ENCODE measurements at places on chromosomes 11 and 22.

DNA sequence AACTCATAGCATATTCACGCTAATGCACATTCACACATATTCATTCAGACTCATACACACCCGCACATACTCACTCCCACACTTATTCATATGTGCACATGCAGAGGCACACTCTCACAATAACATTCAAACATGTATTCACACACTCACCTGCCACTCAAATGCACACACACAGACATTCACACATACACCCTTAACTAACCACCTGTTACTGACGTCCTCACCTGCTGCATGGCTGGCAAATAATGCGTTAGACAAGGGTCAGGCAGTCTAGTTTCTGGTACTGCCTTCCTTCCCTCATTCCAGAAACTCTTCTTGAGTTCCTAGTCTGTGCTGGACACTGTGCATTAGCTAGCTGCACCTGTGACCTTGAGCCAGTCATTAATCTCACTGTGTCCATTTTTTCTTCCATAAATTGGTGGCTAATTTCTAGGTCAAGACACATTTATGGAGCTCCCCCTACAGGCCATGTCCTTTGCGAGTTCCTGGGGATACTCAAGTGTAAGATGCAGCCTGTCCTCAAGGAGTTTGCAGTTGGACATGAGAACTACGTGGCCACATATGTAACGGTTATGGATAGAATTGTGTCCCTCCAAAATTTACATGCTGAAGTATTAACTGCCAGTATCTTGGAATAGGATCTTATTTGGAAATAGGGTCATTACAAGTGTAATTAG, 34.5 kb upstream of the SEZ6L start:
- DNase-seq: no peak

- no peak for DNase-seq
These were observed 9.8 kb upstream of the CARD16 start for GRCh38 chr11:105054723-105055493.

GRCh38 chr11:9028581-9028980, 24.8 kb upstream of the NRIP3 start:
- DNase-seq: no peak

DNA sequence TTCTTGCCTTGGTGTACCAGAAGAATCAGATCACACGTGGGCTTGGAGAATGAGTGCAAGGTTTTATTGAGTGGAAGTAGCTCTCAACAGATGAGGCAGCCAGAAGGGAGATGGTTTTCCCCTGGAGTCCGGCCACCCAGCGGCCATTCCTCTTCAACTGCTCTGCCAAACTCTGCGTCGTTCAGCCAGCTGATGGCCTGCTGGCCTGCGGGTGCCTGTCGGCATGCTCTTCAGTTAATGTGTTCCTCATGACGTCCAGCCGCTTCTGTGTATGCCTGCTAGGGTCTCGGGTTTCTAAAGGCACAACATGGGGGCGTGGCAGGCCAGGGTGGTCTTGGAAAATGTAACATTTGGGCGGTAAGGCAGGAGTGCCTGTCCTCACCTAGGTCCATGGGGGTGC, 487.9 kb upstream of the LRRC4C start:
- DNase-seq: no peak

- no peak for DNase-seq
These were observed 307.0 kb downstream of the AASDHPPT start for GRCh38 chr11:106384429-106384828.

- DNase-seq: no peak
These were observed 19.3 kb upstream of the ST3GAL4 start for GRCh38 chr11:126336138-126336541.

- no peak for DNase-seq
These were observed 60.8 kb downstream of the MYO7A start for GRCh38 chr11:77188633-77189491.

GRCh38 chr11:21401496-21401895, 732.1 kb downstream of the NELL1 start:
- no peak for DNase-seq

DNA sequence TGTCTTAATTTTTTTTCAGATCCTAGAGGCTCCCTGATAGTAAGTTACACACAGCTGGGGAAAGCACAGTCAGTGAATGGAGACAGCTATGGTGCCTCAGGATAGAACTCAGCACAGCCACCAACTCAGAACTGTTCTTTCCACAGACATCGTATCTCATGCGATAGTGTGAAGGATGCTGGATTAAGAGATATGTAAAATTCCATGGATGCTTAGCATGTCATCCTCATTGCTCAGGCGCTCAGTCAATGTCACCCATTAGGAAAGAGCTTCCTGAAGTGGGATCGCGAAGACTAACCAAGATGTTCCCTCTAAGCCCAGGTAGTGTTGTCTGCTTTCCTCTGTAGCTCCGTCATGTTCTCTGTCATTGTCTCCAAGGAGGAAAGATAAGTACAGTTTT, 1000.4 kb downstream of the OPCML start:
- DNase-seq: no peak

- DNase-seq: no peak
These were observed 107.8 kb downstream of the CYP2R1 start for GRCh38 chr11:14784230-14784629.

GRCh38 chr11:71212871-71213559, 39.4 kb downstream of the SHANK2 start:
- DNase-seq: peak; percentile 2

DNA sequence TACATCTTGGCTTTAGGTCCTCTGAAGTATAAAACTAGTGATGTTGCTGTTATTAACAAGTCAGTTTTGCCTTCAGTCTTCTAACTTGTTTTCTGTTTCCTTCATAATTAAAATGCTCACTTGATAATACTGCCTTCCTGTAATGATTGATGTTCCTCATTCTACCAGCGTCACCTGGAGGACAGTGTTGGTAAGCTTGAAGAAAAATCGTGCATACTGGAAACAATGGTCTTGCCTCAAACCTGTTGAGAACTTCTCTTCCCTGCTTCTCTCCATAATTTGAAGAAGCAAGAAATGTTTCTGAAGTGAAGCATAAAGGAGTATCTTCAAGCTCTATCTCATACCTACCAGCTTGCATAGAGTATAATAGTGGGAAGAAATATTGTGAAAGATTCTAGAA, 3.0 kb downstream of the YWHAH start:
- peak; percentile 62 for DNase-seq

GRCh38 chr11:48032721-48033120, 52.4 kb downstream of the PTPRJ start:
- no peak for DNase-seq

DNA sequence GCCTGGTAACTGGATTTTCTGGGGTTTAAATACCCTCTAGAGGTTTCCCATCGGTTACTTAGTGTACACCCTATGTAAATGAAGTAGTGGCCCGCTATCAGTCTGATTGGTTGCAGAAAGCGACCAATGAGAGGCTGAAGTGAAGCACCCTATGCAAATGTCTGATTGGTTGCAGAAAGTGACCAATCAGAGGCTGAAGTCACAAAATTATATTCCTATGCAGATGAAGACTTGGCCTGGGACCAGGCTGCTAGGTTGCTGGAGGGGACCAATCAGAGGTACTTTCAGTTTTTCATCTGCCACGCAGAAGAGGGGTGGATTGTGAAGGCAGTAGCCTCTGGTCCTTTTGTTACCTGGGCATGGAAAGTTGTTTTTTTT, 134.8 kb downstream of the TBC1D22A start:
- no peak for DNase-seq

GRCh38 chr22:26922806-26923205, 265.4 kb downstream of the MIAT start:
- no peak for DNase-seq

- DNase-seq: no peak
These were observed 64.2 kb upstream of the SLN start for GRCh38 chr11:107776062-107776461.

- DNase-seq: peak; percentile 21
These were observed 823 bp upstream of the MUC15 start for GRCh38 chr11:26572770-26573402.

DNA sequence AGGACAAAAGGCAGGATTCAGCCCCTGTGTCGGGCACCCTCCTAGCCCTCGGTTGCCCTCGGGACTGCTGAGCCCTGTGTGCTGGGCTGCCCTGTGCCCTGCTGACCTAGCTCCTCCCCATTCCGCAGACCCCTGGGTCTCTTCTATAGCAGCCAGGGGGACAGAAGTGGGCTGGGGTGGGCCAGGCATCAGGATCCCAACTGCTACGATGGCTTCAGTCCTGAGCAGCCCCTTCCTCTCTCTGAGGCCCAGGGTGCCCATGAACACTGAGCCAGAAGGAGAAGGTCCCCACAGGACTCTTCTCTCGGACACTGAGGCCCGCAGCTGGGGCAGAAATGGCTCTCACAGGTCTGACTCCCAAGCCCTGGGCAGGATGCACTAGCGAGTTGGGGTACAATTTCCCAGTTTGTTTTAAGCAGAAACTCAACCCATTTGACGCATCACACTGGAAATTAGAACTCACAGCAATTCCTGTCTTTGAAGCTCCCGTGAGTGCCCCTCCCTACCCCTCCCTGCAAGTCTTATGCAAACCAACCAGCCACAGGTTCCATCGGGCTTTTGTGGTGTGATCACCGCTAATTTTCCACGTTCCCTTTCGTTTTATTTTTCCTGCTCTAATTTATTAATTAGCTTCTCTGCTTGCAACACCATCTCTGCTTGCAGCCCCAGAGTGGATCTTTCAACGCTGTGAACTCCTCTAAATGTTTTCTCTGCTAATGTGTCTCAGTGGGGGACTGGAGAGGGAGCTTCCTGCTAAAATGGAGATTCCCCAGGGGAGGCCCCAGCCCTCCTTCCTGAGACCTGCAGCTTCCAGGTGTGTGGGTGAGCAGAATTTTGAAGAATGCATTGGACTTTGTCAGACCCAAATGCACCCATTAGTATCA, 56.7 kb downstream of the PHF21B start:
- DNase-seq: no peak

- DNase-seq: no peak
These were observed 72.0 kb downstream of the CYTH4 start for GRCh38 chr22:37354261-37354660.

- peak; percentile 57 for DNase-seq
These were observed 1205.1 kb upstream of the CNTN5 start for GRCh38 chr11:97815667-97816066.

DNA sequence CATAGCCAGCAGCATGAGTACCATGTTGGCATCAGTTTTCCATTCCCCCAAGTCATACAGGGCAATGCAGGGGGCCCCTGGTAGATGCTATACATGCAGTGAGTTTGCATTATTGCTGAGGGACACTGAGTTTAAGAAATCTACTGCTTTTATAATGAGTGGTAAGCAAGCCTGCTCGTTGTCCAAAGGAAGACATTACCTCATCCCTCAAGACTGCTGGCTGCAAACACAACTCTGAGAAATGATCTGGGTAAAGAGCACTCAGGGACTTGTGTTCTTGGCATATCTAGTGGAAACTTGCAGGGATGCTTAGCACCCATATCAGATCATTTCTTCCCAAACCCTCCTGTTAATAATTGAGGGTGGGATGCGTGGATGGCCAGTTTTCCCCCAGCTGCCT, 77.9 kb downstream of the CWC15 start:
- DNase-seq: peak; percentile 93

- no peak for DNase-seq
These were observed 27.7 kb downstream of the ARFGAP2 start for GRCh38 chr11:47148903-47149531.

DNA sequence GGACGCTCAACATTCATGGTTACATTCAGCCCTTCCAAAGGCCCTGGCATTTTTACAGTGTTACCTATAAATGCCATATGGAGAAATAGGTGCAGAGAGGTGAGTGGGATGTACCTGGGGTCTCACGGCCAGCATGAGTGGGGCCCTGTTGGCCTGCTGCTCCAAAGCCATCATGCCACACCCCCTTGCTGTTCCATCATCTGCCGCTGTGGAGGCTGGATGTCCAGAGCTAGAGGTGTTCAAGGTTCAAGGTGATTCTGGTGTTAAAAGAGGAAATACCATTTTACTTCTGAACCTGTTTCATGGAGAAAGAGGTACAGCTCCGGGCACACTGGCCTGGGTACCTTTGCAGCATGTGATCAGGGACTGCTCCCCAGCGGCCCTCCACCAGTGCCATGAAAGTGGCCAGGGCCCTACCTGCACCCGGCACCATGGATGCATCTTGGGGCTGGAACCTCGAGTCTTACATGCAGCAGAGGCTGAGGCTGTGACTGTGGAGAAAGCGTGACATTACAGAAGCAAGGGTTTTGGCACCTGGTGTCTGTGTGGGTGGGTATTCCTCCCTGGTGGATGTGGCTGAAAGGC, 68.6 kb downstream of the PARVB start:
- no peak for DNase-seq

DNA sequence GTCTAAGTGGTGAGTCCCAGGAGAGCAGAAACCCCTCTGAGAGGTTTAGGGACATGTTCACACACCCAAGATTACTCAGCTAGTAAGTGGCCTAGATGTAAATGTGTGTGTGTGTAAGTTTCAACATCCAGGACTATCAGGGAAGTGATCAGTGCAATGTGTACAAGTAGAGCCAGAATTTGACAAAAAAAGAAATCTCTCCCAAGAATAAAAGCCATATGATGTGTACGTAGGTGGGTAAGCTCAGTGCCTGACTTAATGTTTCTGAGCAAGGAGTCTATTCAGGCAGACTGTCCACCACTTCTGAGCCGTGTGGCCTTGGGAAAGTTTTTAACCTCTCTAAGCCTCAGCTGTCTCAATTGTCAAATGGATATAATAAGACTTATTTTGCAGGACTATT, 133.8 kb upstream of the NAV2 start:
- DNase-seq: no peak

GRCh38 chr11:561148-562003, 606 bp downstream of the RASSF7 start:
- DNase-seq: no peak

DNA sequence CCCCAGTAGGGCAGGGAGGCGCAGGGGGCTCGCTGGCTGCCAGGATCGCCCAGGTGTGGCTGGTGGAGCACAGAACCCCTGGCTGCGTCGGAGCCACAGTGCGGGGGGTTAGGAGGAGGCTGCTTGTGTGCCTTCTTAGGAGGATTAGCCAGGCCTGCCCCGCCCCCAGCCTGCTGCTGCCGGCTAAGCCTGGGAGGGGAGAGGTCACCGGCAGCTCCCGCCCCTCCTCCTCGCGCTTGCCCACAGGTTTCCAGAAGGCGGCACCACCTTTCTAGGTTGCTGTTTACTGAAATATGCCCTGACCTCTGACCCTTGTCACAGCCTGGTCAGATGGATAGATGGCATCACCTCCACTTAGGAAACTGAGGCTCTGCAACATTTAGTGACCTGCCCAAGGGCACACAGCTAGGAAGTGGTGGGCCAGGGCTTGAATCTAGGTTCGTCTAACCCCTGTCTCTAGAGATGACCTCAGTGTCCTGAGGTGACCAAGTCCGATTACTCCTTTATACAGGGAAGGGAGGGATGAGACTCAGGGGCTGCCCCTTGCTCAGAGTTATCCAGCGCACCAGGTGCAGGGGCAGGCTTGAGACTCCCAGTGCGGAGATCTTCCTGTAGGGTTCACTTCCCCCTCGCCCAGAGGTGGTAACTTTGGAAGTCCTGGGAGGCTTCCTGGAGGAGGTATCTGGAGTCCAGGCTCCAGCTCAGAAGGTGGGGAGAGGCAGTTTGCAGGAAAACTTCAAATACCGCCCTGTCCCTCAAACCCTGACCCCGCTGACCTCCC, 44.0 kb downstream of the MYO7A start:
- DNase-seq: no peak

DNA sequence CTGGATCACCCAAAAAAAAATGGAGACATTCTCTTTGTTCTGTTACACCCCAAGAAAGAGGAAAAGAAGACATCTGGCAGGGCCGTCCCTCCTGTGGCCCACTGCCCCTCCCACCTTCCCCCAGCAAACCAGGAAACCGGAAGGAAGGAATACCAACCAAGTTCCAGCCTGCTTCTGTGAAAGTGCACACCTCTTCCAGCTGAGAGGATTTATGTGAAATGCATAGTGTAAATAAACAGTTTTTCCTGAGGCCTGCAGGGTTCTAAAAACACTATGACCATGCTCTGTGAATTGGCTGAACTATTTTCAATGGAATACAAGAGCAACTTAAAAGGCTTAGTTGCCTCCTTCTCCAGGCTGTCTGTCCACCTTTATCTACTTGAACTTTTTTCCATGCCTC, 50.0 kb upstream of the CHST1 start:
- DNase-seq: peak; percentile 4

Data from choroid plexus epithelial cell (primary cell).